ENCODE measurements at places on chromosomes 4 and X.
A peak's percentile ranks its signal among the peaks of the same experiment; 100 is the strongest.

DNA sequence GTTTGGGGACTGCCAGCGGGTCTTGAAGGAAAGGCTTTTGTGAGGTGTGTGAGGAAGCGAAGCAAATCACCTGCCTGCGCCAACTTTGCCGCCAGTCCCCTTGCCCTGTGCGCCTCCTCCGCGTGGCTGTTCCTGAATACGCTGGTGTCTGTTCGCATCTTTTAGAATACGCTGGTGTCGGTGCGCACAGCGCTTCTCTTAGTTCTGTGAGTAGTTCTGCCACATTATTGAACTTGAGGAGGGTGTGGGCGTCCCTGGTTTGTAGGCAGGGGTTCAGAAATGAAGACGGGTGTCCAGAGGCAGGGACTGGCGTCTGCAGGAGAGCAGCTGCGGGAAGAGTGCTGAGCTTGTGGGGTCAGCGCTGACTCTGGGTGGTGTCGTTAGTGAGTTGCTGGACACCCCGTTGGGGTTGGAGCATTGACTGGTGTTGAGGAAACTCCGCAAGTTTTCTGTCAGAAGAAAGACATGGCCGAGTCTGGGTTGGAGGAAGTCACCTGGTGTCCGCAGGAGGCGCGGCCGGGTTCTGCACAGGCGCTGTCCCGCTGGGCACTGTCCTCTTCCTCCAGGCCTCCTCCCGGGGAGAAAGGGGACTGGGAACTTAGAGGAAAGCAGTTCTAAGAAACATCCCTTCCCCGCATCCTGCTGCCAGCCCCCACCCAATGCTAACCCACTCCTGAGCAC lies 930 bp downstream of the ZNF718 start:
- DNase-seq: peak; percentile 73

DNA sequence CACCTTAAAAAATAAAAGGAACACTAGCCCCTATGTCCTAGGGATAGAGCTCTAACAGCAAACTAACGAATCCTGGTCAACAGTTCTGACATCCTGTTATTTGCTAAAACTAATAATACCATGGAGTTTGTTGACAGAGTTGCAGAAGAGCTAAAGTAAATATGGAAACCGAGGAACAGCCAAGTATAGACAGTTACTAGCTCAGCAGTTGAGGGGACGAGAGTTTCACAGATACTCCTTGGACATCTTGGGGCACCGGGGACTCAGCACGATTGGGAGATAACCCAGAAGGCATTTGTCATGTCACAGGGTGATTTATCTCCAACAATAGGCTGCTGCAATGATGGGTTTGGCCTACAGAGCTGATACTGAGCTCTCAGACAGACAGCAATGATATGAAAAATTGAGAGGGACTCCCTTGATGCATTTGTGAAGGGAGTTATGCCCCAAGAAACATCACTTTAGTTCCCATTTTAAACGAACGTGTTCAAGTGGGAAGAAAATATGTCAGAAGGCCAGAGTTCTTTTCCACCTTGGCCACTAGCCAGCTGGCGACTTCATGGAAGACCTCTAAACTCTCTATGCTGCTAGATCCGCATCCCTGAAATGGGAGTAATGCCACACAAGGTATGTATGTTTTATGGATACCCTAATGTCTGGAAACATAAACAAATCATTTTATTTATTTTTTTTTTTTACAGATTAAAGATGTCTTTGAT lies 48.6 kb downstream of the TSC22D3 start:
- no peak for DNase-seq

DNA sequence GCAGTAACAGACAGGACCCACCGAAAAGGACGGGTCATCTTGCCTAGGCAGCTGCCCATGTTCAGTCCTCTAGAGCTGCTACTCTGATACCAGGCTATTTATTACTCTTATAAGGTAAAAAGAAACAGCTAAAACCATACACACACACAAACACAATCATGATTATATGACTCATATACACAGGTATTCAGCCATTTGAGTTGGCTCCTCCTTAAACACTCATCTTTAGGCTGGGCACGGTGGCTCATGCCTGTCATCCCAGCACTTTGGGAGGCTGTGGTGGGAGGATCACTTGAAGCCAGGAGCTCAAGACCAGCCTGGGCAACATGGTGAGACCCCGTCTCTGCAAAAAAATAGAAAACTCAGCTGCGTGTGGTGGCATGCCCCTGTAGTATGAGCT lies 76.6 kb downstream of the F11 start:
- peak; percentile 64 for DNase-seq

- no peak for DNase-seq
These were observed 593 bp upstream of the JAKMIP1 start for GRCh38 chr4:6200922-6201362.

- DNase-seq: no peak
These were observed 856.6 kb downstream of the GLUD2 start for GRCh38 chrX:121903961-121904360.

GRCh38 chrX:49257074-49257790 lies 7.3 kb downstream of the FOXP3 start:
- no peak for DNase-seq

GRCh38 chr4:110610940-110611831 lies 11.7 kb downstream of the PITX2 start:
- no peak for DNase-seq

GRCh38 chr4:35912174-35912573 lies 332.1 kb downstream of the ARAP2 start:
- DNase-seq: no peak

DNA sequence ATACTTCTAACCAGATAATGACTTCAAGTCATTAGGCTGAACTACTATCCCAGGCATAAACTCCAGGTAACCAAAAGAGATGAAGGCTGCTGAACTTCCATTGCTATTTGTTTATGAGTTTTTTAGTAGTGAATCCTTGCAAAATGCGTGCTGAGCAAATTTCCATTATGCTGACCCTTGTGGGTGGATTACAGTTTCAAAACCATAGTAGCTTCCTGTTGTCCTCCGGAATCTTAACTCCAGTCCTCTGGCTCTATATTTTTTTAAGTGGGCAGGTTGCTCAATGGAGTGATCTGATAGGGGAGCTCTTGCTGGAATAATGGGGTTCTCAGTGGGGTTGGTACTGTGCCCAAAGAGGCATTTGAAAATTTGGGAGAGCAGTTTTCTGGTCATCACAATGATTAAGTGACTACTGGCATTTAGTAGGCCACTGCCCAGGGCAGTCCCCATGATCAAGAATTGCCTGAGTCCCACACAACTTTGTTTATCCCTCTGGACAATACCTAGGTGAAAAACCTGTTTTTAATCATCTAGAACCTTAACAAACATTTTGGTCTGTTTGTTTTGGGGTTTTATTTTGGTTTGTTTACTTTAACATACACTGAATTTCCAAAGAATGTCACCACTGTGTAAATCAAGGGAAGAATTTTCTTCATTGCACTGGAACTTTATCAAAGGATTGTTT lies 302.3 kb upstream of the GATB start:
- no peak for DNase-seq

GRCh38 chr4:111697176-111697942 lies 447.9 kb upstream of the FAM241A start:
- peak; percentile 63 for DNase-seq

DNA sequence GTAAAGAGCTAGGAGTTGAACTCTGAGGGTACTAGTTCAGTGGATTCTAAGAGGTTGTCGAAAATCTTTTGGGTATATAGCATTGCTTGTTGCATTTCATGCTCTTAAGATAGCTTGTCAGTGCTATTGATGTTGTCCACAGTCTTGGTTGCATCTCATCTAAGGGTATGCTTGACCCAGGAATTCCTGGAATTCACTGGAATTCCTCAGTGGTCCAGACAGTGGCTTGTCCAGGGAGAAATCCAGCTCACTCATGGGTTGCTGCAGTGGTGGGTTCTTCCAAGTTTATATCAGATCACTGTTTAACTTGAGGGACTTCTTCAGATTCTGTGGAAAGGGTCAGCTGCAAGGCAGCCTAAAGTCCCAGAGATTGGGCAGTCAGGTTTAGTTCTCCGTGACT lies 29.8 kb upstream of the SMARCAD1 start:
- no peak for DNase-seq

GRCh38 chr4:78768452-78769180 lies 7.5 kb upstream of the BMP2K start:
- peak; percentile 75 for DNase-seq

DNA sequence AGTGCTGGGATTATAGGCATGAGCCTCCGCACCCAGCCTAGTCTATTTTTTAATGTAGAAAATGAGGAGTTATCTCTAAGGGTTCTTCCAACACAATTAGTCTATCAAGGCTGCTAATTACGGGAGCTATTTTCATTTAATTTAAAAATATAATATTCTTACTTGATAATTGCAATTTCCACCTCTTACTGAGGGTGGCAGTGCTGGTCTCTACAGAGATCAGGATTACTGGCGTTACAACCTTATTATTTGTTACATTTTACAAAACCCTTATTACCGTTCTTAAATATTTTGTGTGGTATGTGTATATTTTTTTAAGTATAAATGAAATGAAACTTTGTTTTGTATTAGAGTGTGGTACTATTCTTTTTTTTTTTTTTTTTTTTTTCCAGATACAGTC lies 17.6 kb upstream of the GK start:
- DNase-seq: no peak

DNA sequence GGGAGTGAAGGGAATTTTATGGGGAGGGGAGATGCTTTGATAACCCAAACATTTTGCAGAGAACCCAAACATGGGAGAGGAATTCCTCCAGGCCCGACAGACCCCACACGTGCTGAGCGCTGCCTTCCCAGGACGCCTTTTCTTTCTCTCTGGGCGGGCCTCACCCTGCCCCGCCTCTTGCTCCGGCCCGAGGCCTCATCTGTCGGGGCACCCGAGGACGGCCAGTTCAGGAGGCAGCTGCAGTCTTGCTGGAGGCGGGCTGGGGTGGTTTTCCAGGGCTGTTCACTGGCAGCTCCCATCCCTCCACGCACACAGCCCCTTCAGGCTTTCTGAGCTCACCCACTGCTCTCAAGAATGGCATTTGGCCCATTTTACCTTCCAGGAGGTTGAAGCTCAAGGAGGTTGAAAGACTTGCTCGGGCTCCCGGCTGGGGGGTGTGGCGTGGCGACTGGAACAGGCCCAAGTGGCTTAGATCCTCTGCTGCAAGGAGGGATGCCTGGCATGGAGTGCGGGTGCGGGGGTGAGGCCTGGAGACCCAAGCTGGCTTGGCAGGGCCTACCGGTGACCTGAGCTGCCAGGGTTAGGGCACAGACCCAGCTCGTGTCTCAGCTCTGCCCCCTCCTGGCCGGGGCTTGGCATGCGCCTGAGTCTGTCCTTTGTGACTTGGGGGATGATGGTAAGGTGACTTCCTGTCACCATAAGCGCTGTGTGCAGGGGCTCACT lies 99.2 kb downstream of the PSAPL1 start:
- no peak for DNase-seq

DNA sequence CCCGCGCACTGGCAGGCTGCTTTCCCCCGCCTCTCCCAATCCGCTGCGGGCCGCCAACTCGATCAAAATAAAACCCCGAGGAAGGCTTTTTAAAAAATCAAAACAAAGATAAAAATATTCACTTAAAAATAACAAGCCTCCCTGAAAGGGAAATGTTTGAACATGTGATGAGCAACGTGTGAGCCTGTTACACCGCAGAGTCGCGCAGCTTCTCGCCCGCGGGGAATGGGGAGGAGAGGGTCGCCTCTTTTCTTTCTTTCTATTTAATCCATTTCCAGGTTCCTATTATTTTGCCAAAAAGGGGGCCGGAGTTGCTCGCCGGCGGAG lies 326.0 kb upstream of the F9 start:
- no peak for DNase-seq

DNA sequence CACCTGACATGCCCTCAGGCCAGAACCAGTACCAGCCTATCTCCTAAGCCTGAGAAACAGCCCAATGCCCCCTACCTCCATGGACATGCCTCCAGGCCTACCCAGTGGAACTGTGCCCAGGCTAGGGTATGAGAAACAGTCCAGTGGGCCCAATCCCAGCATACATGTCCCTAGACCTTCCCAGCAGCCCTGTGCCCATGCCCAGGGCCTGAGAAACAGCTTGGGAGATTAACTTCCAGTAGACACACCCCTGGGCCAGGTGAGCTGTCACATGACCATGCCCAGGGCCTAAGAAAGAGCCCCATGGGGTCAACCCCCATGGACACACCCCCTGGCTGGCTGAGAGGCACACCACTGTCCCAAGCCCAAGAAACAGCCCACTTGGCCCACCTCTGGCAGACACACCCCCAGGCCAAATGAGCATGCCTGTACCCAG lies 78.8 kb downstream of the CBR4 start:
- peak; percentile 34 for DNase-seq

DNA sequence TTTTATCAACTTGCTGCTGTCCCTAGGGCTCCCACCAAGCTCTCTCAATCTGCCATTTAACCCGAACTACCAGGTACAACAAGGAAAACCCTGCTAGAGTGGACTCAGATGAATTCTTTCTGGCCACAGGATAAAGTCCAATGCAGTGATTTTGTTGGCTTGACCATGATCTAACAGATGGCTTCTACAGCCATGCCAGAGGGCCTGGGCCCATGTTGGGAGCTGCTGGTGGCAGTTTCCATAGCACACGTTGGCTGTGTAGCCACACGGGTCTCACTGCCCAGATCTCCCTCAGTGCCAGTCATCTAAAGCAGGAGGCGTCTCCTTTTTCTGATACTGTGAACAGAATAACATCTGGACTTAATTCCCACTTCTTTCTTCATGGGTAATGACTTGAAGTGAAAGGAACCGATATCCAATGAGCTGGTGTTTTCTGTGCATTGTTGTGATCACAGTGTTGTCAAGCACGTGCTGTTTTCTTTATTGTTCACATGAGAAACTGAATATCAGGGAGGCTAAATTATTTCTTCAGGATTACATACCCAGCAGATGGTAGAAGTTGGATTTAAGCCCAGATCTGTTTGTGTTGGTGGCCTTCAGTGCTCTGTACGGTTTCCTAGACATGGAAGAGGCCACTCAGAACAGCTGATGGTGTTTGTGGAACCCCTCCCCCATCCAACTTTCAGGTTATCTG lies 85.2 kb upstream of the CLCN4 start:
- DNase-seq: no peak

GRCh38 chr4:187715466-187715865 lies 280.1 kb upstream of the ZFP42 start:
- DNase-seq: no peak

DNA sequence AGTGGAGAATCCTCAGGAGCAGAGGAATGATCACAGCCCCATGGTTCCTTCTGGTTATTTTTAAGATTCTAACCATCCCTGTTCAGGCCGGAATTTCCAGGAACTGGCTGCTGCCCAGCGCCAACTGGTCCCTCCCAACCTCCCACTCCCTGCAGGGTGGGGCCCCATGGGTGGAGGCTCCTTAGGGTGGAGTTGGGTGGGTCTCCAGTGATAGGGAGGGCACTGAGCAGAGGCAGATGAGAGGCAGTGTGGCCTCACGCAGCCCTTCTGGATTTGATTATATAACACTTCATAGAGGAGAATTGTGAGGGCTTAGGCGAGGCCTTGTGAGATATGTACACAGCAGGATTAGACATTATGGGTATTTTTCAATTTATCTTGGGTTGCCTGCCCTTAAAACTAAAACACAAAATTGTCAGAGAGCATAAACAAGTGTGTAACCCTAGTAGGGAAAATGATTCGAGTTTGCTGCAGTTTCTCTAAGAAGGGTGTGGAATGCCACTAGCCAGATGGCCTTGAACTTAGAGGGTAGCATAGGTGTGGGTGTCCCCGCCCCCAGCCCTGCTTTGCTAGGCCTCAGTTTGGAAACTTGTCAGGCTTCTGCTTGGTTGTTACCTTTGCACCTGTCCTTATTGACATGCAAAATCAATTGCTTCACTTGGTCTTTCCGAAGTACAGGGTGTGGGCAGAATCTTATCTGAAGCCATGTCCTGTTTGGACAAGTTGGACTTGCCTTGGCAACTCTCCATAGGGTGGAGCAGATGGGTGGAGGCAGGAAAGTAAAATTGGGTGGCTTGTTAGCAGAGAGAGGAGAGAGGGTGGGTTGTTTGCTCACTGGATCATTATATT lies 9.4 kb downstream of the KLF3 start:
- peak; percentile 91 for DNase-seq
